ENCODE measurements at places on chromosomes 13 and 19.

GRCh38 chr19:35054626-35055025 is 13.1 kb downstream of the HPN start:
- no peak for DNase-seq

- no peak for DNase-seq
These were observed 824.0 kb downstream of the PCDH9 start for GRCh38 chr13:66405908-66406802.

DNA sequence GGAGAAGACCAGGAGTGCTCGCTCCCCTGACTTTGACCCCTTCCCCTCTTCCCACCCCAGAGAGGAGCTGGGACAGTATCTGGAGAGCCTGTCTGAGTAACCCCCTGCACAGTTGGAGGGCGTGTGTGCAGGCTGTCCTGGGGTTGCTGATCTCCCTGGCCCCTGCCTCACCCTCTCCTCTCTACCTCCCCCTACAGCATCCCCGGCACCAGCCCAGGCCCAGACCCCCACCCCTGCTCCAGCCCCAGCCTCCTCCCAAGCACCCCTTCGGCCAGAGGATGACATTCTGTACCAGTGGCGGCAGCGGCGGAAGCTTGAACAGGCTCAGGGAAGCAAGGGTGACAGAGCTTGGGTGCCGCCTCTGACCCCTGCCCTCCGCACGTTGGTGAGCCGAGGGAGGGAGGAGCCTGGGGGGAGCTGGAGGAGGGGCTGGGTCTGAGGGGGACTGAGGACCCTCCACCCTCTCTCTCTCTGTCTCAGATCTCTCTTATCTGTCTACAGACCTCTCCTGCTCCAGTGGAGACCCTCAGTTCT is 8.7 kb downstream of the PROSER3 start:
- DNase-seq, result no peak

- DNase-seq, result no peak
These were observed 69.7 kb downstream of the ZNF100 start for GRCh38 chr19:21697698-21698097.

- DNase-seq, result no peak
These were observed 27.6 kb downstream of the CEBPG start for GRCh38 chr19:33400856-33401682.

DNA sequence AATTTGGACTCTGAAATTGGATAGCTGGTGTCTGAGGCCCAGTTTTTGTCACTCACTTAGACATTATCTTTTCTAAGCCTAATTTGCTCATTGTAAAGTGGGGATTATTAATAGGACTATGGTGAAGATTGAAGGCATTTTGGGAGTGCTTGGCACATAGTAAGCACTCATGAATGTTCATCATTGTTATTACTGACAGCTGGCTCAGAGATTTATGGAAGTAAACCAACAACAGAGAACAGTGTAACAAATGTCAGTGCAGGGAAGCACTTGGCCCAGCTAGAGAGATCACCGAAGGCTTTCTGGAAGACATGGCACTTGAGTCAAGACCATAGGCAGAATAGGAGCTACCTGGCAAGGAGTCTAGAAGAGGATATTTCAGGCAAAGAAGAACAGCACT is 92.3 kb downstream of the RFC3 start:
- DNase-seq, result no peak

GRCh38 chr13:52810011-52810410 is 38.4 kb downstream of the PCDH8 start:
- no peak for DNase-seq
